Fibroblast of upper back skin (primary cell): ENCODE measurements at places on chromosomes 12 and 14.
A peak's percentile ranks its signal among the peaks of the same experiment; 100 is the strongest.

- DNase-seq, result no peak
These were observed 1.1 kb downstream of the RPS26 start for GRCh38 chr12:56042843-56043242.

GRCh38 chr12:40921563-40922163 lies 229.4 kb downstream of the CNTN1 start:
- DNase-seq, result peak; percentile 24

DNA sequence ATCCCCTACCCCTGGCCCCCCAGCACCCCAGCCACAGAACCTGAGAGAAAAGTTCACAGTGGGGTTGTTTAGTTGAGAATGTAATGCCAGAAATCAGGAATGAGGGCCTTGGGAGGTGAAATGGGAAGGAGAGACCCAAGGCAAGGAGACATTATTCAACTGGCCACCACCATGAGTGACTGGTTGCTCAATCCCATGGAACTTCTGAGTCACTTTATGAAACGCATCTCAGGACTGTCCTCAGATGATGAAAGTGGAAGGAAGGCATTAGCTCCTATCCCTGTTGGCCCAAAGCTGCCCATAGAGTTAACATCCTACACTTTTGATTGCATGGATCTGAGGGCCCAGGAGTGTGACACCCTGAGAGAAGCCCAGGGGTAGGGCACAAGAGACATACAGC lies 25.4 kb upstream of the TCL1A start:
- DNase-seq, result no peak

- DNase-seq, result no peak
These were observed 2.3 kb downstream of the CRACR2A start for GRCh38 chr12:3750616-3751015.
